Stomach (tissue), 19 donors: ENCODE measurements at places on chromosomes 16 and 17. TPM values are rescaled to one million over a fixed set of nuclear protein-coding genes. Genes with fewer than 3 reads are reported as not detected.

MILR1 gene
- total RNA-seq, result not detected

NEUROD2 gene
- not detected for total RNA-seq

TSPOAP1 gene
- 21.0 TPM for total RNA-seq

TMEM92 gene
- total RNA-seq, result 24.9 TPM

HES7 gene
- total RNA-seq, result not detected

SLC35G3 gene
- not detected for total RNA-seq

SNX20 gene
- total RNA-seq, result not detected

P4HB gene
- total RNA-seq, result 401 TPM

KRTAP2-2 gene
- not detected for total RNA-seq

KRT20 gene
- total RNA-seq, result not detected

PHKG2 gene
- total RNA-seq, result 18.2 TPM

GRCh38 chr17:48554412-48555257 lies 9.7 kb upstream of the HOXB2 start:
- peaks cover 11% of the 10 kb centered on the region for H3K36me3 ChIP-seq
- H3K4me1 ChIP-seq, result peaks cover 16% of the 10 kb centered on the region
- DNase-seq, result peak; percentile 41
- peaks cover 95% of the 10 kb centered on the region for H3K27me3 ChIP-seq

DNA sequence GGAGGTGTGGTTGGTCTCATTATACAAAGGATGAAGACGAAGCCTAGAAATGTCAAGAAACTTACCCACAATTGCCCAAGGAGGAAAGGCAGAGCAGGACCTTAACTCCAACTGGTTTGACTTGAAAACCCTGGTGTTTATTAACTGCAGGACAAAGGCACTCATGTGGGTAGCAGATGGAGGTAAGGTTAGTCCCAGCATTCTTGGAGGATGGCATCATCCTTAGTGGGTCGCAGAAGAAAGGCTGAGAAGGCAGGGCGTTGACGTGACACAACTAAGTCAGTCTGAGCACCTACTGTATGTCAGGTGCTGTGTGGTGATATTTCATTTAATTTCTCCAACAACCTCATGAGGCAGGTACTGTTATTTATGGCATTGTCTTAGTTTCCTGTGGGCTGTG lies 101.3 kb downstream of the HAPSTR1 start:
- H3K27me3 ChIP-seq, result no peaks in the 10 kb centered on the region
- DNase-seq, result no peak
- H3K27ac ChIP-seq, result no peak overlapping the region
- no peaks in the 10 kb centered on the region for H3K4me1 ChIP-seq
- no peaks in the 10 kb centered on the region for H3K36me3 ChIP-seq
- no peak overlapping the region for H3K4me3 ChIP-seq

DNA sequence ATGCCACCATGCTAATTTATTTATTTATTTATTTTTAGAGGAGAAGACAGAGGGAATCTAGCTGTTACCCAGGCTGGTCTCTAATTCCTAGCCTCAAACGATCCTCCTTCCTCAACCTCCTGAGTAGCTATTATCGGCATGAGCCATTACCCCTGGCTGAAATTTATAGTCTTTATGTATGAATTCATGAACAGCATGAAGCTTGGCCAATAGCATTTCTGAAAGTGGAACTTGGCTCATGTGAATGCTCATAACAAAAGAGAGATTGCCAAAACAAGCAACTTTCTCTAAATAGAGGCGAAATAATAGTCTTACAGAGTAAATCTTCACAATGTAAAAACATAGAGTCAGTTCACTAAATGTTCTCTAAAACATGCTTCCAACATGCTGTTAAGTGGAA lies 30.1 kb upstream of the SMURF2 start:
- peak; percentile 41 for DNase-seq
- peaks cover 9% of the 10 kb centered on the region for H3K4me1 ChIP-seq
- no peak overlapping the region for H3K27ac ChIP-seq
- H3K36me3 ChIP-seq, result no peaks in the 10 kb centered on the region

DNA sequence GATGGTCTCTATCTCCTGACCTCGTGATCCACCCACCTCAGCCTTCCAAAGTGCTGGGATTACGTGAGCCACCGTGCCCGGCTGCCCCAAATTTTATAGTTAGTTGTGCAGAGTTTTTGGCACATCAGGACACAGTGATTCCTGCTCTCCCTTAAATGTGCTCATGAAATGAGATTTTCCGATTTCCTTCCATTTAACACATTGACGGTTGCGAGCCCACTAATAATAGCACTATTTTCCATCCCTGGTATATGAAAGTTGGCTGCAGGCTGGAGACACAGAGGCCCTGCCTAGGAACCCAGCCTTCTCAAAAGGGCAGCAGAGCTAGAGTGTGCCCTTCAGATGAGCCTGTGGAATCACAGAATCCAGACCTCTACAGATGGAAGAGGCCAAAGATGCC lies 17.4 kb upstream of the MYH10 start:
- H3K4me3 ChIP-seq, result no peak overlapping the region
- no peak overlapping the region for H3K27ac ChIP-seq
- no peaks in the 10 kb centered on the region for H3K36me3 ChIP-seq
- H3K4me1 ChIP-seq, result no peaks in the 10 kb centered on the region

DNA sequence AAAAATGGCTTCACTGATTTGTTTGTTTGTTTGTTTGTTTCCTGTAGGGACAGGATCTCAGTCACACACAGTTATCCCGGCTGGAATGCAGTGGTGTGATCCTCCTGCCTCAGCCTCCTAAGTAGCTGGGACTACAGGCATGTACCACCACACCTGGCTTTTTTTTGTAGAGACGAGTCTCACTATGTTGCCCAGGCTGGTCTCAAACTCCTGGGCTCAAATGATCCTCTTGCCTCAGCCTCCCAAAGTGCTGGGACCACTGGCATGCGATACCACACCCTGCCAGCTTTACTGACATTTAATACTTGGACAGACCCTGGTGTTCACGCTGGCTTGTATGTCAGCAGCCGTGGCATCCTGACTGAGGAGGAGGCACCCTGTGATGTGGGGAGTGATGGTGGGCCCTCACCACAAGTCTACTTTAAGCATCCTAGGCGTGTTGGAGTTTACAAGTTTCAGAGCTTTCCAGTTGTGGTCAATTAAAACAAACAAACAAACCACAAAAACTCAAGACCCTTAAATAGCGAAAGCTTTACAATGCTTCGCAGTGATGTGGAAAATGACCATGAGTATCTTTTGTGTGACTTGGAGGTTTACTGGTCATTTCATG lies 5.1 kb downstream of the ABCA3 start:
- no peak for DNase-seq
- H3K36me3 ChIP-seq, result no peaks in the 10 kb centered on the region
- H3K4me1 ChIP-seq, result peaks cover 12% of the 10 kb centered on the region
- H3K4me3 ChIP-seq, result no peak overlapping the region

GRCh38 chr16:67942200-67942509 lies 1.8 kb downstream of the LCAT start:
- peak; percentile 65 for DNase-seq
- H3K36me3 ChIP-seq, result peaks cover 46% of the 10 kb centered on the region
- no peak overlapping the region for H3K4me3 ChIP-seq
- no peaks in the 10 kb centered on the region for H3K27me3 ChIP-seq

- H3K36me3 ChIP-seq, result no peaks in the 10 kb centered on the region
- H3K27me3 ChIP-seq, result no peaks in the 10 kb centered on the region
- peak within 1 kb of the TSS; percentile 85 for H3K27ac ChIP-seq
- peaks cover 69% of the 10 kb centered on the region for H3K4me1 ChIP-seq
- peak within 1 kb of the TSS; percentile 77 for H3K4me3 ChIP-seq
- DNase-seq, result peak; percentile 92
Observed at GRCh38 chr16:641326-642188, at the start of gene MCRIP2. Gene MCRIP2 (plus strand): TSS chr16:641828. CDS start chr16:641992, 164 bp downstream.

- peaks cover 79% of the 10 kb centered on the region for H3K36me3 ChIP-seq
- no peak overlapping the region for H3K4me3 ChIP-seq
- DNase-seq, result no peak
Observed at GRCh38 chr16:31078597-31079341, 4.5 kb downstream of the ZNF646 start.

- no peak overlapping the region for H3K27ac ChIP-seq
- DNase-seq, result no peak
- H3K36me3 ChIP-seq, result no peaks in the 10 kb centered on the region
- peaks cover 14% of the 10 kb centered on the region for H3K4me1 ChIP-seq
- no peaks in the 10 kb centered on the region for H3K27me3 ChIP-seq
Observed at GRCh38 chr17:50527949-50528474, 4.5 kb upstream of the EPN3 start.

- DNase-seq, result peak; percentile 96
- H3K4me1 ChIP-seq, result peaks cover 82% of the 10 kb centered on the region
- no peak overlapping the region for H3K4me3 ChIP-seq
- no peaks in the 10 kb centered on the region for H3K36me3 ChIP-seq
- H3K27ac ChIP-seq, result peak overlapping the region; percentile 86
Observed at GRCh38 chr17:50947782-50948543, 81.8 kb upstream of the TOB1 start.

GRCh38 chr17:81962499-81963441 lies 1.8 kb upstream of the NOTUM start:
- no peak overlapping the region for H3K27ac ChIP-seq
- DNase-seq, result no peak
- peaks cover 35% of the 10 kb centered on the region for H3K4me1 ChIP-seq
- H3K36me3 ChIP-seq, result no peaks in the 10 kb centered on the region
- H3K4me3 ChIP-seq, result no peak overlapping the region

DNA sequence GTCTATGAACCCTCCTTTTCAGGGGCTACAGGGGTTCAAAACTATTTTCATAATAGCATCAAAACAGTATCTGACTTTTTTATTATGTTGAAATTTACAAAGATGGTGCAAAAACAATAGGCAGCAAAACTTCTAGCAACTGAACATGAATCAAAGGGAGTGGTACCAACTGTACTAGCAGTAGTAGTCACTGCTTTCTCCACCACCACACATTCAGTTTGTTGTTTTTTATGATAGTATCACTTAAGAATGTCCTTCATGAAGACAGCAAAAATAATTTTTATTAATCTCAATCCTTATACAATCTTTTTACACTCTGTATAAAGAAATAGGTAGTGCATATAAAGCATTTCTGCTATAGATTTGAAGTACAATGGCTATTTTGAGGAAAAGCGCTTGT lies 47.6 kb downstream of the MED13 start:
- no peak overlapping the region for H3K4me3 ChIP-seq
- peaks cover 69% of the 10 kb centered on the region for H3K36me3 ChIP-seq
- H3K27me3 ChIP-seq, result no peaks in the 10 kb centered on the region
- no peak for DNase-seq
- H3K27ac ChIP-seq, result no peak overlapping the region

- H3K4me3 ChIP-seq, result no peak overlapping the region
- H3K36me3 ChIP-seq, result no peaks in the 10 kb centered on the region
- no peaks in the 10 kb centered on the region for H3K27me3 ChIP-seq
- no peak for DNase-seq
- no peak overlapping the region for H3K27ac ChIP-seq
Observed at GRCh38 chr16:66378741-66379570, 12.5 kb downstream of the CDH5 start.
